ENCODE measurements at places on chromosomes 5 and 9.

- no peak for DNase-seq
Observed at GRCh38 chr9:93301291-93301811, 117.4 kb downstream of the WNK2 start.

GRCh38 chr5:72110394-72111013 lies 3.2 kb downstream of the MAP1B start:
- no peak for DNase-seq

DNA sequence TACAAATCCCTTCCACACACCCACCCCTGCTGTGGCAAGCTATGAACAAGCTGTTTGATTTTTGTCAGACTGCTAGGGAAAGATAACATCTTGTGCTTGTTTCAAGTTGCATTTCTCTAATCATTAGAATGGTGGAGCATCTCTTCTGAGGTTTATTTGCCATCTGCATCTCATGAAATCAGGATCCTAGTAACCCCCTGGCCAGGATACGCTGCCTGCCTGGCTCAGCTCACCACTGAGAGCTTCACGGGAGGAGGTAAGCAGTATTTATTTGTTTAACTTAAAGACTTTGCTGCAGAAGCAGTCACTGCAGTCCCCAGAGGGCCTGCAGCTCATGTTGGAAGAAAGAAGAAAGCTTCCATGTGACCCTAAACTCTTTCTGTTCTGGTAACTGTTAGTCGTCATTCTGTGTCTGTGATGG lies 83.3 kb upstream of the CXCL14 start:
- DNase-seq = no peak

- no peak for DNase-seq
Observed at GRCh38 chr9:99505936-99506335, 283.9 kb downstream of the SEC61B start.

GRCh38 chr5:41410307-41410706 lies 100.1 kb downstream of the PLCXD3 start:
- DNase-seq = no peak

- no peak for DNase-seq
Observed at GRCh38 chr9:27519466-27520465, 4.3 kb upstream of the IFNK start.

- DNase-seq = no peak
Observed at GRCh38 chr5:64836190-64836755, 67.5 kb downstream of the CWC27 start.

- no peak for DNase-seq
Observed at GRCh38 chr5:79143684-79144379, 32.2 kb downstream of the BHMT start.

- no peak for DNase-seq
Observed at GRCh38 chr9:3936520-3937235, 363.2 kb downstream of the GLIS3 start.

DNA sequence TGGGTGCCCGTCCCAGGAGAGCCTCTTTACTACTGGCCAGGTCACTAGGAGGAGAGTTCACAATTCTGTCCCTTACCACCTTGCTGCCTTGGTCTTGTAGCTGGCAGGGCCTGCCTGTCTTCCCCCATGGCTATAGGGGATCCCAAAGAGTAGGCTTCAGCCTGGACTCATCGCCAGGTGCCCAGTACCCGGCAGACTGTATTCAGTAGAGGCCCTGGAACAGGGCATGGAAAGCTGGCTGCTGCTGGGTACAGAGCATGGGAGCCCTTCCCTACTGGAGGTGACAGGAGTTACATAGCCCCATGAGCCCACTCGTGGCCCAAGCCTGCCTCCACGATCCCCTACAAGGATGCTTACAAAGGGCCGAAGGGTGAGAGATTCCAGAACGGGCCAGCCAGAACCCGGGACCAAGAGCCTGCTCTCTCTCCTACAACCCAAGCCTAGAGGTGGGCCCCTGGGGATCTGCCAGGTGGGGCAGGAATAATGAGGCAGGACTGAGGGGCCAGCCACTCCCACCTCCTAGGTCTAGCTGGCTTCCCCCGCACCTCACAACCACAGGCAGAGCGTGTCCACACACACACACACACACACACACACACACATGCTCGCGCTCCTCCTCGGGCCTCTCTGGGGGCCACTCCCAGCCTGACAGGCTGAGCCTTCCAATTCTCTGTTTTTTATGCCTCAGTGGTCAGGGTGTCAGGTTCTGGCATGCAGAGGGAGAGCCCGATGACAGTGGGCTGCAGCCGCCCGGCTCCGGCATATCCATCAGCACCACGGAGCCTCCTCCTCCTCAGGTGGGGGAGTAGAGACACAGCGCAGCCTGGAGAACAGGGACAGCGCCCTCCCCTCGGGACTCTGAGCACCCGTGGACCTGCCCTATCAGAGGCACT lies 186.0 kb downstream of the PAX5 start:
- no peak for DNase-seq
